ENCODE measurements at places on chromosomes 4 and X.

DNA sequence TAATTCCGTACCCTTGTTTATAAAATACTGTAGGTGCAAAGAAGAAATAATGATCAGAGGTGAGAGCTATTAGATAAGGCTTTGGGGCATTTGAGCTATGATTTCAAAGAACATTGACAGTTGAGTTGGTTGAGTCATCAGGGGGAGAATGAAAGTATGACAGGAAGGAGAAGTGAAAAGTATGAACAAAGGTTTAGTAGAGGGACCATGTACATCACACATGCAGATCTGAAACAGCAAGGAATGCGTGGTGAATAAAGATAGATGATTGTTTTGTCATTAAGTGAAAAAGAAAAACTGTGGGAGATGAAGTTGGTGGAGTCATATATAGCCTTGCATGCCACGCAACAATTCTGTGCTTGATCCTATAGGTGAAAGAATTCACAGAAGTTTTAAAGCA, 163.1 kb downstream of the ARAP2 start:
- DNase-seq = no peak

GRCh38 chr4:41661442-41662076, 87.0 kb downstream of the PHOX2B start:
- no peak for DNase-seq

DNA sequence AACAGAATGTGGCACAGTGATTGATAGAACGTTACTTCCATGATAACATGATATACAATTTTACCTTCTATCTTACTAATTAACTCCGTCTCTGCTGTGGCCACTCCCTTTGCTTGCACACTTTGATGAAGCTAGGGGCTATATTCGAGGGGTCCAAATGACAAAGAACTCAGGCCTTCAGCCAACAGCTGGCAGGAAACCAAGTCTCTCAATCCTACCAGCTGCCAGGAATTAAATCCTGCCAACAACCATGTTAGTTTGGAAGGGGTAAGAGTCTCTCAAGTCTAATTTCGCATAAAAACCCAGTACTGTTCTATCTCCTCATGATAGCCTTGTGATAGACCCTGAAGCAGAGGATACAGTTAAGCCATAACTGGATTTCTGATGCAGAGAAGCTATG, 1122.9 kb upstream of the PCDH10 start:
- no peak for DNase-seq

DNA sequence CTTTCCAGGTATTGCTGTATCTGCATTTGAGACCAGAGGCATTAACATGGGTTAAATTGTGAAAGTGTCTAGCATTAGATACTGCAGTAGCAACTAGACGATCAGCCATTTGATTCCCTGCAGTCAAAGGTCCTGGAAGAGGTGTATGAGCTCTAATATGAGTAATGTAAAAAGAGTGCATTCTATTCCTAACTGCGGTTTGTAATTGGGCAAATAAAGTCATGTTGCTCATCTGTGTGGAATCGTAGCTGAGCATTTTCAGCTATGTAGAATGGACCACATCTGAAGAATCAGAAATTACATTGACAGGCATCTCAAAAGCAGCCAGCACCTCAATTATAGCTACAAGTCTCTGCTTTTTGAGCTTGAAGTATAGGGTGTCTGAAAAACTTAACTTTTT, 157.6 kb downstream of the ZNF518B start:
- DNase-seq = no peak

GRCh38 chr4:8350841-8351461, 81.4 kb downstream of the HTRA3 start:
- no peak for DNase-seq

GRCh38 chr4:139319571-139319970, 17.3 kb upstream of the NDUFC1 start:
- DNase-seq = no peak

DNA sequence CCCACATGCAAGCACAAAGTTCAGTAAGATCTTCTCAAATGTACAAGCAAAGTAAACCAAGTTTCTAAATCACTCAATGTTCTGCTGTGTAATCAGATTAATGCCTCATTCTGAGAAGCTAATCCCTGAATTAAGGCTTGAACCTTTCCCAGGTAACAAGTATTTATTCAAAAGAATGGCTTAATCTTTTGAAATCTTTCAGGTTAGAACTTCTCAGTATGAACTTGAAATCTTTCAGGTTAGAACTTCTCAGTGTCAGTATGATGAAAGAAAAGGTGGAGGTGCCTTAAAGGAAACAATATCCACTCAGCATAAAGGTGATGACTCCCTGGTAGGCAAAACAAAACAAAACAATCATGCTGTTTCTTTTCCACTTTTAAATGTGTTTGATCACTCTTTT, 29.0 kb downstream of the TMPRSS11B start:
- DNase-seq = no peak

DNA sequence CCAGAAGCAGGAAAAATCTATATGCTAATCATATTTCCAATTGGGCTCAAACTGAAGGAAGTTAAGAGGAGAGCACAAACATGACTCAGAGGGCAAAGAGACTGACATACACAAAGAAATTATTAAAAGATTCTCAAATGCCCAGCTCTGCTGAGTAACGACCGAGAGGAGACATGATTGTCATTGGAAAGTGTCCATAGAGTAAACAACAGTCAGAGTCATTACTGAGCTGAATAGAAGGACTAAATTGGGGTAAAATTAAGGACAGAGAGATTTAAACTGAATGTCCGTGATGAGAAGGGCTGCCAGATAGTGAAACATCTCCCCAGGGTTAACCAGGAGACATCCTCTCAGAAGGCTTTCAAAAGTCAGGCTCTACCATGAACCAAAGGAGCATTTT, 111.2 kb upstream of the GALNT7 start:
- no peak for DNase-seq

DNA sequence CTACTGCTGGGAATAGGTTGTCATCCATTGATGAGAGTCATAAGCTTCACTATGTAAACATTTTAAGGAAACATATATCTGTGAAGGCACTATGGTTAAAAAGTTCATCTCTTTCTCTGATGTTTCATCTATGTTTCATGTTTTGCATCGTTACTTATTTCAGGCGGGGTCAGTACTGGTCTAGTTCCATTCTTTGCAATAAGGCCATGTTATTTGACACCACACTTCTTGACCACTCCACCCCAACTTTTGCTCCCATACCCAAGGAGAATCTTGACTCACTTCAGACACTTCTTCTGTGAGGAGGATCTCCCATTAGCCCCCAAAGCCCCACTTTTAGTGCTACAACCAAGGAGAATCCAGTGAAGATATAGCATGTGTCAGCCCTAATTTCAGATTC, 119.4 kb downstream of the GRIA3 start:
- DNase-seq = no peak

GRCh38 chrX:40248822-40249221, 151.1 kb upstream of the BCOR start:
- DNase-seq = no peak

- no peak for DNase-seq
Measured at GRCh38 chrX:154799556-154800348, 5.5 kb downstream of the MPP1 start.

DNA sequence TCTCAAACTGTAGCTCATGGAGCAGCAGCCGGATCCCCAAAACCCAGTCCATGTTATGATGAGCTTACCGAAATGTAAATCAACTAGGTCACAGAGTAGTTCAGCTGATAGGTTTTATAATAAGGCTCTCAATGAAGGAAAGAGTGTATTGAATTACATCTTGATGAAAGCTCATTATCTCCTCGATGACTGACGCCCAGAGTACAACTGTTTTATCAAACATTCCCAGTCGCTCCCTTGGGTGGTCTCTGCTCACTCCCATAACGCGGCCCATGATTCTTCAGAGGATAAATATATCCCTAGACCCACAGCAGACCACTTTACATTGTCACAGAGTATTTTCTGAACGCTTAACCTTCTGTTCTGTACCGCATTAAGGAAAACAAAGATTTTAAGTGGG, 452.3 kb upstream of the GALNT7 start:
- no peak for DNase-seq

GRCh38 chr4:150283689-150284088, 205.4 kb downstream of the DCLK2 start:
- no peak for DNase-seq

- no peak for DNase-seq
Measured at GRCh38 chr4:183249854-183250253, 70.2 kb downstream of the CLDN22 start.

GRCh38 chrX:131778269-131779218, 234.7 kb downstream of the OR13H1 start:
- DNase-seq = peak; percentile 41

- no peak for DNase-seq
Measured at GRCh38 chrX:6852869-6853268, 294.6 kb upstream of the STS start.

- DNase-seq = no peak
Measured at GRCh38 chrX:63735882-63736281, 49.1 kb downstream of the ARHGEF9 start.

- no peak for DNase-seq
Measured at GRCh38 chr4:171875291-171875690, 62.1 kb downstream of the GALNTL6 start.

- no peak for DNase-seq
Measured at GRCh38 chr4:52358366-52358765, 300.7 kb downstream of the USP46 start.

- DNase-seq = no peak
Measured at GRCh38 chrX:57643698-57644097, 36.4 kb downstream of the NLRP2B start.

DNA sequence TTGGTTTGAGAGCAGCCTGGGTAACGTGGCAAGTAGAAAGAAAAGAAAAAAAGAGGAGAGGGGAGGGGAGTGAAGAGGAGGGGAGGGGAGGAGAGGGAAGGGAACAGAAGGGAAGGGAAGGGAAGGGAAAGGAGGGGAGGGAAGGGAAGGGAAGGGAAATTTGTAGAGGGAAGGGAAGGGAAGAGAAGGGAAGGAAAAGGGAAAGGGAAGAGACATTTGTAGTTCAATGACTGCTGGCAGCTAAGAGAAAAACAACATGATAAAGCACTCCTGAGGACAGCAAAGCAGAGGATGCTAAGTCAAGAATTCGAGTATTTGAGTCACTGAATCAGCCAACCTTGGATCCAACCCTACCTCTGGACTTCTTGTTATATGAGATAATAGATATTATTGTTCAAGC, 38.2 kb upstream of the BMP2K start:
- no peak for DNase-seq

- DNase-seq = no peak
Measured at GRCh38 chrX:78922754-78923153, 22.4 kb upstream of the P2RY10 start.

- no peak for DNase-seq
Measured at GRCh38 chr4:114286262-114286810, 306.9 kb upstream of the ARSJ start.

DNA sequence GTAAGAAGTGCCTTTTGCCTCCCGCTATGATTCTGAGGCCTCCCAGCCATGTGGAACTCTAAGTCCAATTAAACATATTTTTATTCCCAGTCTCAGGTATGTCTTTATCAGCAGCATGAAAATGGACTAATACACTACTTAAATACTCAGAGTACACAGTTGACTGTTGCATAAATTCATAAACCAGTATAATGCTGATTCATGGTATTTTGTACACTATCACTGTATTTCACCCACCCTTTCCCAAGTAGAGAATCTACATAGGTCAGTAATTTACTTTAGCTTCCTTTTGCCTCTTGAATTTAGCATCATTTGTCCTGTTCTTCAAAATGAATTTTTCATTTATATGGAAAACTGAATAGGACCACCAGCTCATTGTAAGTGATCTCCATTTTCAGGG, 58.3 kb upstream of the FHDC1 start:
- no peak for DNase-seq

- DNase-seq = no peak
Measured at GRCh38 chrX:141935645-141936044, 32.0 kb downstream of the MAGEC1 start.

- DNase-seq = no peak
Measured at GRCh38 chr4:91113130-91113706, 986.0 kb downstream of the CCSER1 start.

GRCh38 chrX:107626481-107626880, 1.8 kb upstream of the PRPS1 start:
- no peak for DNase-seq

DNA sequence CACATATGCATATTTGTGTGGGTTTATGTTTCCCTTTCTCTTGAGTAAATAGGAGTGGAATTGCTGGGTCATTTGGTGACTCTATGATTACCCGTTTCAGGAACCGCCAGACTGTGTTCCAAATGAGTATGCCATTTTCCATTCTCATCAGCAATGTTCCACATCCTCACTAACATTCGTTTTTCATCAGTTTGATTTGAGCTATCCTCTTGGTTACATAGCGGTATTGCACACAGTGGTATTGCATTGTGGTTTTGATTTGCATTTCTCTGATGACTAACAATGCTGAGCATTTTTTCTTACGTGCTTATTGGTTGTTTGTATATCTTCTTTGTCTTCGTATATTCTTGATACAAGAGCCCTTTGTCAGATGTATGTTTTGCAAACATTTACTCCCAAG, 218.0 kb upstream of the AMOT start:
- no peak for DNase-seq

DNA sequence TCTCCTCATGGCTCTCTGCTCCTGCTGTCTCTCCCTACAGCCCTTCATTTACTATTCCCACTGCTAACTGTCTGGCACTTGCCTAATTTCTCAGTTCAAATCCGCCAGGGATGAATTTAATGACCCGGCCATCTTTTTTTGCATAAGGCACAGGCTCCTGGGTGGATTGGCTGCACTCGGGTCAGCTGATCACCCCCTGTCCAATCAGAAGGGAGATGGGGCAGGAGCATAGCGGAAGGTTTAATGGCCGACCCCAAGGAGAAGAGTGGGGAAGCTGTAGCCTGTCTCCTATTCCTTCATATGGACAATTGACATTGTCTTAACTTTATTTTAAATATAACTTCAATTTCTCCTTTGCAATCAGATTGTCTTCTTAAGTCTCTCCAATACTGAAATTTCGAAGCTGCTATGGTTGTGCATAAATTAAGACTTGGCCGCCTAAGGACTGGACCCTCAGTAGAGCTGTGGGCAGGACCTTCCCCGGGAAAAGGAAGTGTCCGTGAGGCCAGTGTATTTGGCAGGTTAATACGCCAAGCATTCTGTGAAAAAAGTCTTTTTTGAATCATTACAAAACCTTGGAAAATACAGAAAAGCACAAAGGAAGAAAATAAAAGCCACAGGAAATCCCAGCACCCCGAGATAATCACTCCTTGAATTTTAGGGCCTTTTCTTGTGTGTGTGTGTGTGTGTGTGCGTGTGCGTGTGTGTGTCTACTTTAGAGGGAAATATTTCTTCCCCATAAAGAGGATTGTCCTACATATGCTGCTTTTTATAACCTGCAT, 55.5 kb downstream of the SMIM20 start:
- DNase-seq = no peak

DNA sequence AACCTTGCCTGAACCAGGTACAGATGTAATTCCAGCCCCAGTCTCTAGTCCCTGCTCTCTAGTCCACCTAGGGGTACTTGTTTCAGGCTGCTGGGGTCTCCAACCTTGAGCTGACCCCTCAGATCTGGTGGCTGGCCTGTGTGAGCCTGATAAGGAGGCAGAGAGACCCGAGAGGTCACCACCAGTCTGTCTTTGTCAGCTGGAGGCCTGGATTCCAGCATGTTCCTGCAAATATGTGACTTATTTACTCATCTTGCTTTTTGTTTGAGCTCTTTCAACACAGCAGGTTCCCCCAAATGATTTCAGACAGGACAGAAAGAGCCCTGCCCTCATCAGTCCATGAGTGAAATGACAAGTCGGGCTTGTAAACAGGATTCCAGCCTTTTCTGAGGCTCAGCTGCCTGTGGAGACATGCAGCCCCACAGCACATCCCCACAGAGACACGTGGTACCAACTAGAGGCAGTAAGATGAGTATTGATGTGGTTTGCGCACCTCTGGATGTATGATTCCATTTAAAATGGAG, 37.5 kb upstream of the STK26 start:
- no peak for DNase-seq

- no peak for DNase-seq
Measured at GRCh38 chrX:11629593-11630211, 36.0 kb downstream of the ARHGAP6 start.

GRCh38 chr4:123477711-123478209, 81.2 kb downstream of the SPRY1 start:
- peak; percentile 51 for DNase-seq
